ENCODE measurements at places on chromosomes 3 and 15.

GRCh38 chr3:53579636-53580035 is 85.2 kb downstream of the CACNA1D start:
- DNase-seq, result peak; percentile 21

GRCh38 chr15:101841656-101842055 is 29.7 kb downstream of the OR4F15 start:
- no peak for DNase-seq

DNA sequence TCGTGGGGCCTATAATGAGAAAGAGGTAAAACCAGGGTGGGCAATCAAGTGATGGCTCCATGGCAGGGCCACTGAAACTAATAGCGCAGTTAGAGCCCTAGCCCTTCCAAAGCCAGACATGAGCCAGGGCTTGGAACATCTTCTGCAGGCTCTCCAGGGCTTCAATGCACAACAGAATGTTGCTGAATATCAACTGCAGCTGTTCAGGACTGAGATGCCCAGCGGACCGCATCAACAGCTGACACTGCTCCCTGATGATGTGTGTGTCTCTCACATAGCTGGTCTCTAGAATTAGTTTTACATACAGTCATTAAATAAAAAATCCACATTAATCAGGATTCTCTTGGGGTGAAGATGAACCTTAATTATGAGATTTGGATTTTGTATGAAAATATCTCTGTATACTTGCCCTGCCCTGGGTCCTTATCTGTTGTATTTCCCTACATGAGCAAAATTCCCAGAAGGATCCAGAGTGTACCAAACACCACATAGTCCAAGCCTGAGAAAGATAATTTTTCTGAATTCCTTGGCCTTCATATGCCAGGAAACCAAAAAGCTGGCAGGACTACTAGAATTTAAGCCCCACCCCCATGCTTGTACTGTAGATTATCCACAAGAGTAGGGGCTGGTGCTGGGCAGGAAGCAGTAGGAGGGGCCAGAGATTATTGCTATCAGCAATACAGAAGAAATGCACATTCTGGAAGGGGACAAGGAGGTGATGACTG is 7.7 kb upstream of the GOLGB1 start:
- DNase-seq, result no peak

GRCh38 chr3:8500319-8500988 is 1.2 kb upstream of the LMCD1 start:
- no peak for DNase-seq

DNA sequence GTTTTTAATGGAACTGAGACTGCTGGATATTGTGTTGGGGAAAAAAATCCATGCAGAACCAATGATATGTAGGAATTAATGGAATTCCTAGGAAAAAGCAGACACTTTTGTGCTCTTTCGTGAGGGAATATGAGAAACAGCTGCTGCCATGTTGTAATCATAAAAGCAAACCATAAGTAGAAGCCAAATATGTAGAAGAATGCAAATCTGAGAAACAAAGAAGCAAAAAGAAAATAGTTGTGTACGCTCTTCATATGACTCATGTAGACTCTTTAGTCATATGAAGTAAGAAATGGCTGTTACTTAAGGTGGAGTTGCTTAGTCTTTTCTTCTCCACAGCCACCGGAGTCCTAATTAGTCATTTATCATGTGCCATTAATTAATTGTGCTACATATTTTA is 298.6 kb upstream of the ZNF717 start:
- no peak for DNase-seq

DNA sequence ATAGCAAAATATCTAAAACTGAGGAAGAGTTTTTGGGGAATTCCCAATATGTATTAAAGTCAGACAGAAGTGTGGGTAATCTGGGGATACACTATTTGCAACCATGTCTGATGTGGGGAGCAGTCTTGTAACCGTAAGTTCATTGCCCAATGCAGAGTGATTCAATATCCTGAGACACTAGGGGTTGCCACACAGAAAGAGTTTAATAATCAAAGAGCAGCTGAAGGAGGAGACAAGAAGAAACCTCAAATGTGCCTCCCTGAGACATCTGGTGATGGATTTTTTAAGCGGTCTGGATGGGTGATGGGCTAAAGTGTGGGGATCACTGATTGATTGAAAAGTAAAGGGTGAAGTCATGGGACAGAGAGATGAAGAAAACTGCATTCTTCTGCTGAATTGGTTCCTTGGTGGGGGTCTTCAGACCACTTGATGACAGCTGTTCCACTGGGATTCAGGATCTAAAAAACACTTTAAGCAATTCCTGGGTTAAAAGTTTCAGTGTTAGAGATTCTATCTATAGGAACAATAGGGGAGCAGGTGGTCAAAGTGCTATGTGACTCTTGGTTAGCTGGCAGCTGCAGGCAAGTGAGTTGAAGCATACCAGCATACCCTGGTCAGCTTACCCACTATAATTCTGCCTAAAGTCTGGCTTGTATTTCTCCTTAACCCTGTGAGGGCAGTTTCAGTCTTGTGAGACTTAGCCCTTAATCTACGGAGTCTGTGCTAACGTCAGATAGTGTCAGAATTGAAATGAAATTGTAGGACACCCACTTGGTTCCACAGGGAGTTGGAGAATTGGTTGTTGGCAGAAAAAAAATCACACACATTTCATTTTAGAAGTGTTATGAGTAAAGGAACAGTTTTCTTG is 425.9 kb upstream of the TGFBR2 start:
- DNase-seq, result no peak

- DNase-seq, result no peak
Observed at GRCh38 chr3:24199775-24200247, 254.7 kb downstream of the NR1D2 start.

DNA sequence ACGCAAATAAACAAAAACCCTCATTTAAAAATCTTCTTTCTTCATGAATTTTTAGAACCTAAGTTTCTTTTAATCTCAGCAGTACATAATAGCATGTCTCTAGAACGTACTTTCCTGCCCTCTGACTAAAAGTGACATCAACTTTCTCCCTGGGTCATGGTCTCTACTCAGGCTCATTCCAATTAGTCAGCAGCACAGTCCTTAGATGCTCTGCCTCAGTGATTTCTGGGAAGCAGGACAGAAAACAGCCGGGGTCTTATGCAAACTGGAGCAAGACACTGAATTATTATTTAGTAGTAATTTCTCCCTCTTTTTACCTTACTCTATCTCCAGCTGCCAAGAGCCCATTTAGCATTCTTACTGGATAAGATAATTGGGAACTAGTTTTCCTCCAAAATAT is 365.2 kb downstream of the TUSC7 start:
- DNase-seq, result no peak

GRCh38 chr3:151305060-151305774 is 11.4 kb downstream of the GPR87 start:
- DNase-seq, result peak; percentile 81

- DNase-seq, result no peak
Observed at GRCh38 chr3:110519071-110519470, 552.5 kb upstream of the NECTIN3 start.

- DNase-seq, result no peak
Observed at GRCh38 chr3:192892981-192893700, 24.5 kb downstream of the MB21D2 start.

- no peak for DNase-seq
Observed at GRCh38 chr3:132625613-132626012, 28.5 kb downstream of the ACKR4 start.

GRCh38 chr3:34198309-34198708 is 399.9 kb downstream of the PDCD6IP start:
- DNase-seq, result no peak

GRCh38 chr3:175778994-175779393 is 919.9 kb downstream of the NAALADL2 start:
- no peak for DNase-seq

- no peak for DNase-seq
Observed at GRCh38 chr15:75361361-75361988, 6.9 kb downstream of the MAN2C1 start.

DNA sequence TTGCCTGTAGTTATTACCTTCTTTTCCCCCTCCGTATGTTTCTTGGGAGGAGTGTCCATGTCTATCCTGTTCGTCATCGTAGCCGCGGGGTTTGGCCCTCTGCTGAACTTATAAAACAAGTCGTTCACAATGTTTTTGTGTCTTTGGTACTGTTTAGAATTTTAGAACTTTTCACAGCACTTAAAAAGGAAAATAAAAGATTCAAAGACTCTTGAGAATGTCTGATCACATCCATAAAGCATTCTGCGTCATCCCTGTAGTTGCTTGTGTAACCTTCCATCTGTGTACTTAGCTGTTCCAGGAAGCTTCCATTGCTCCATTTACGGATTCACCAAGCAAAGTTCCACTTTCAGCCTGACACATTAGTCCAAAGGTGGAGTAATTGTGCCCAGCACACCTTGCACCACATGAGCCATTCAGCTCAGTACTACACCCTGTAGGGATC is 677.1 kb upstream of the NR2F2 start:
- DNase-seq, result no peak

GRCh38 chr3:123652342-123652984 is 67.6 kb upstream of the HACD2 start:
- DNase-seq, result peak; percentile 85

DNA sequence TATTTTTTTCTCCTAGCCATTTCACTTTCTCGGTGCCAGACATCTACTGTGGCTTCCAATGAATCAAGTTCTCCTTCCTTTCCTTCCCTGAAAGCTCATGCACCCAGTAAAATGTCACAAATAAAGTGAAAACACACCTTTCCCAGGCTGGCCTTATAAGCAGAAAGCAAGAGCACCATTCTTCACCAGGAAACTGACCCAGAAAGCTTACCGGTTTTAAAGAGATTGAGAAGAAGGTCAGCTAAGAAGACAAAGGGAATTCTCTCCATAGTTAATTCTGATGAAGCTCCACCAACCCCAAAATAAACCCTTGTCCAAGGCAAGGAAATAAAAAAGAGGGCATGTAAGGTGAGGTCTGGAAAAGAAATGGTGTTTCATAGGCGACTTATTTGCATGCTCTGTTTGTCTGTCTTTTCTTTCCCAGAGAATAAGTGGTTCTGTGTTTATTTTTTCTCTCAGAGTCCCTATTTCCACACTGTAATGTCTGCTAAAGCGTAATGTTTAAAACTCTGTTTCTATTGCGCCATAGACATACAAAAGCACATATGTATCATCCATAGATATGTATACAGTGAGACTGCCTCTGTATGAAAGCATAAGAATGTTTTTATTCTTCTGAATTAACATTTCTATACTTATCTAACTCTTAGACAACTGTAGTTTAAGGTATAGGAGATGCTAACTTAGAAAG is 2.8 kb downstream of the LSAMP start:
- DNase-seq, result no peak

GRCh38 chr15:31021067-31021665 is 29.7 kb upstream of the MTMR10 start:
- no peak for DNase-seq

GRCh38 chr3:116302087-116302747 is 143.1 kb downstream of the LSAMP start:
- DNase-seq, result no peak

- DNase-seq, result peak; percentile 71
Observed at GRCh38 chr3:42229942-42230688, 35.9 kb downstream of the CCK start.

- DNase-seq, result no peak
Observed at GRCh38 chr3:125058959-125059358, 3.2 kb upstream of the HEG1 start.

DNA sequence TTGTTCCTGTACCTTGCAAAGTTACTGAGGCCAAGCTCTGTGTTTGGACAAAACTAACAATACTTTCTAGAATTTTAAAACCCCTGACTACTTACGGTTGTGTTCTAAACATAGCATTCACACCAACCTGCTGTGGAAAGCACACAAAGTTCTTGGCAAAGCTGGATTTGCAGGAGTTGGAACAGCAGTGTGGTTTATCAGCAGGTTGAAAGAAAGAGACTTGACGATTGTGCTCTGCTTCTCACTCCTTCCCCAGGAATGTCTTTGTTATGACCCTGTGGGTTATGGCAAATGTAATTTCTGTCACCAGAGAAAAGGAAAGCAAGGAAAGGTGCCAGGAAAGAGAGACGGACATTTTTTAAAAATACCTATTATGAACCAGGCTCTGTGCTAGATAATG is 165.5 kb upstream of the TGFBR2 start:
- no peak for DNase-seq

- no peak for DNase-seq
Observed at GRCh38 chr3:186141790-186142189, 32.9 kb upstream of the ETV5 start.

GRCh38 chr3:42179110-42179725 is 86.8 kb downstream of the CCK start:
- DNase-seq, result peak; percentile 64

DNA sequence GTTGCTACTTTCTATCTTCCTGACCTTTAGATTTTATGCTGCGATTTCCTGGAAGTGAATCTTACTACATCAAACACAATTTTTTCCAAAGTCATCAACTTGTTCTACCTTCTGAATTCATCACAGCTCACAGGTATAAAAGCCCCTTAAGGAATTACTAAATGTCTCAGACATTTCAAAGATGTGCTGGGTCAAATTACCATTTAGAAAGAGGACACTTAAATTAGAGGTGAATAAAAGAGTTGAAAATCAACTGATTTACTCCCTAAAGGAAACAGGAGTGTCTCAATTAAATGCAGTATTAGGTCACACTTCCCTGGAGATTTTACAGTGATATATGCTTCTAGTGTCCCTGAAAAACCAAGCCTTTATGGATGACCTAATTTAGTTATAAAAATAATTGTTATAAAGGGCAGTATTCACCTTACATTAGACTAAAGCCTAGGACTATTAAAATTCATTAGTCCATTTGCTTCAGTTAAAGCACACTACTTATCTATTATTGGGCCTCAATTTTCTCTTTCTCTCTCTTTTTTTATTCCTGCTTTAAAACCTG is 128.8 kb downstream of the GMNC start:
- no peak for DNase-seq

- peak; percentile 68 for DNase-seq
Observed at GRCh38 chr3:10627884-10628572, 122.6 kb upstream of the ATP2B2 start.

GRCh38 chr15:75302318-75302717 is 19.7 kb downstream of the GOLGA6D start:
- no peak for DNase-seq

Data from iPS-NIHi11 (cell line).